Foreskin melanocyte (primary cell): ENCODE measurements at places on chromosomes 3 and 15.

- DNase-seq = no peak
Measured at GRCh38 chr3:136263251-136263650, 13.1 kb downstream of the PCCB start.

DNA sequence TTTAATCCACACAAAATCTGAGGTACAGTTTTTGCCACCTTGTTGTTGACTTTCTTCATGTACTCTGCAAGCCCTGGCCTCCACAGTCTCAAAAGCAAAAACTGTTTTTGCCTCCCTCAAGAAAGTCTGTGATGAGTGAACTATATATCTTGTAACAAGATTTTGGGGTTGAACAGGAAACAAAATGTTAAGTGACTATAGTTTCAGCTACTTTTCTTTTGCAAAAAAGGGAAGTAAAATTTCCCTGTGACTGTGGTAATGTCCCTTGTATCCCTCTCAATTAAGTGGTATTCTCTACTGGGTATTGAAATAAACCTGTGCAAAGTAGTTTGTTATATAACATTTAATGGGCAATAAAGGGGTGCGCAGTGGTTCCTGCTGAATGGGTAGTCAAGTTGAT lies 21.3 kb upstream of the SCAANT1 start:
- DNase-seq = no peak

DNA sequence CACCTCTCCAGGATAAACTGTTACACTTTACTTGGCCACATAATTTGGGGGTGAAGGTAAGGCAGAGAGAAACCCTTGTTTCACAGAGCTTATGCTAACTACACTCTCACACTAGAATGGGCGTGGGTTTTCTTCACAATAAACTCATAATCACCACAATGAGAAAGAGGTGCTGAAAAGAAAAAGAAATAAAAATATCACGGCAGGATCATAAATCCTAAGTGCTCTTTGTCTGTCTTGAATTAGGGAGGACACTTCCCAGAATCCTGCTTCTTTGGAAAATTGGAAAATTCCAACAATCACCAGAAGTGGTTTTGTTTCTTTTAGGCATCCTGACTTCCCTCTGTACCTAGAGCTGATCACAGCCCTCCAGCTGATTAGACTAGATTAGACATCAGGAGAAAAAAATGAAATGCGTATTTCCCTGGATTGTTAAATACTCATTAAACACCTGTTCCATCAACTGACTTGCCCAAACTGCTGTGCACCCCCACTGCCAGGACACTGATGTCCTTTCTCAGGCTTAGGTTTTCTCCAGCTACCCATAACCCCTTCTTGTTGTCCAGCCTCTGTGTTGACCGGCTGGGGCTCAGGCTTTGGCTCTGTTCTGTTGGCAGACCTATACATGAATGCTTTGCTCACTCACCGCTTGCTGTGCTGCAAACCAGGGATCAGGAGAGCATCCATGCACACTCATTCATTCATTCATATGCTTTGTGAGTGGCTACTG lies 41.6 kb upstream of the ACKR4 start:
- DNase-seq = no peak

DNA sequence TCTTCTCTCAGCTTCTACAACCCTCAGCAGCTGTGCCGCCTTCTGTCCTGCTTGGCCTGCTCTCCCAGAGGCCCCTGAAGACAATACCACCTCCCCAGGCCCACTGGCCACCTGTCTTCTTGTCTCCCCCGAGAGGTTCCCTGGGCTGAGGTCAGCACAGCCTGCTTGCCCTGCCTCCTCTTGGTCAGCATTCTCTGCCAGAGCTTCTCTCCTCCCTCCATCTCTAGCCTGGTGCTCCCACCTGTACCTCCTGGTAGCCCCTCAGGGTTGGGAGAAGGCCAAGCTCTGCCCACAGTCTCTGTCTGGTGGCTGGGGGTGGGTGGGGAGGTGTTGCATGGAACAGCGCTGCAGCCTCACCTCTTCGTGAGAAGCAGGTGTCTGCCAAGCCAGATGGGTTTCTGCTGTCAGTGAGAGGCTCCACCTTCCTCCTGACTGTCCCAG lies 5.6 kb upstream of the ISLR start:
- no peak for DNase-seq

GRCh38 chr15:75065467-75065850 lies 42.1 kb downstream of the PPCDC start:
- DNase-seq = no peak

GRCh38 chr3:66609660-66610561 lies 109.1 kb upstream of the LRIG1 start:
- DNase-seq = no peak

GRCh38 chr3:194158942-194159439 lies 23.0 kb downstream of the HES1 start:
- DNase-seq = no peak

DNA sequence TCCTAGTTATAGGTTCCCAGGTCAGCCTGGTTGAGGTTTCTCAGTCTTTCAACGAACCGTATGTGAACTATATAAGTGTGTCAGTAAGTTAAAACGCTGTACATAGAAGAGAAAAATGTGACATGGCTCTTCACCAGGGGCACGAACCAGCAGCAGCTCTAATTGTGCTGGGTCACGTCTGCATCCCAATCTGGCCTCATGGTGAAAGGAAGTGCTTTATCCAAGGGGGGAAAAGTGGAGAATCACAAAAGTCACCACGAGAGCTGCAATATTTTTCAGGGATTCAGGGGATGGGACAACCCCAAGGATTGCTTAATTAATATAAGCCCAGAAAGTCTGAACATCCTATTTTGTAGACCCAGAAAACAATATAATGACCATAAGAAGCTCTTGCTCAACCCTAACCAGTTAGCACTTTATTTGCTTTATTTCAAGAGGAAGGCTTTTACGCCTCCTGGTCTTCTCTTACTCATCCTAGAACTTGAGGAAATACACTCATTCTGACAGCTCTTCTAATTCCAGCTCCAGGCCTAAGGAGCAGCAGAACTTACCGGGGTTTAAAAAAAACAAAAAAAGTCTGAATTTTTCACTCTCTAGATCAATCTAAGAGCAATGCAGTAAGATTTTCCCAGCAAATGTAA lies 16.5 kb downstream of the ANXA2 start:
- no peak for DNase-seq
